PC-3 (cell line): ENCODE measurements at places on chromosomes 16 and 17. TPM values are rescaled to one million over a fixed set of nuclear protein-coding genes. Genes with fewer than 3 reads are reported as not detected.

Gene PCTP
- total RNA-seq: 15.4 and 17.6 TPM in 2 replicates

GRCh38 chr17:1229900-1230501, 40.2 kb upstream of the BHLHA9 start:
- H3K27ac ChIP-seq: no peak overlapping the region
- peaks cover 6% of the 10 kb centered on the region; the same call in 1 of the 2 replicates for H3K4me1 ChIP-seq
- no peak for DNase-seq

Gene HOXB5
- total RNA-seq: 0.40 and 0.95 TPM in 2 replicates

GRCh38 chr17:57671667-57672632, 73.1 kb downstream of the CCDC182 start:
- DNase-seq: peak; percentile 81
- H3K4me1 ChIP-seq: peaks cover 4% of the 10 kb centered on the region; the same call in 1 of the 2 replicates
- no peaks in the 10 kb centered on the region for H3K27me3 ChIP-seq

Gene MT1E
- total RNA-seq: not detected in 2 replicates

DNA sequence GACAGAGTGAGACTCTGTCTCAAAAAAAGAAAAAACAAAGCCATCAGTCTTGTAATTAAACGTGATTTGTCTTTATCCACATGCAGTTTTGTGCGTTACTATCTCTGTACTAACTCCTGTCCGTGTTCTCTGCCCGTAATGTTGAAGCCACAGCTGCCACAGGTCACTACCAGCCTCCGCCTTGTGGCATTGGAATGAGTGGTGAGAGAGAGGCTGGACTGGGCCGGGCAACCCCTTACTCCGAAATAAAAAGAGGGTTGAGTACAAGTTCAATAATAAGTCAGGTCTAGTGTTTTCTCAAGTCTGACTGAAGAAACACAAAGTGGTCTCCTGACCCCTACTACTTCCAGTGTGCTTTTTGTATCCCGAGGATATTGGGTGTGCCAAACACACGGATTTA, 5.4 kb downstream of the DNAJA3 start:
- no peak overlapping the region for H3K27ac ChIP-seq
- H3K36me3 ChIP-seq: peaks cover 28% of the 10 kb centered on the region
- H3K4me3 ChIP-seq: no peak overlapping the region
- no peaks in the 10 kb centered on the region for H3K27me3 ChIP-seq
- H3K4me1 ChIP-seq: peaks cover 14% of the 10 kb centered on the region; the same call in 1 of the 2 replicates

GRCh38 chr16:25633549-25633948, 58.2 kb upstream of the HS3ST4 start:
- no peaks in the 10 kb centered on the region for H3K4me1 ChIP-seq
- no peak overlapping the region for H3K4me3 ChIP-seq
- DNase-seq: peak; percentile 25
- H3K27ac ChIP-seq: no peak overlapping the region
- no peaks in the 10 kb centered on the region for H3K27me3 ChIP-seq

GRCh38 chr17:80851277-80851925, 140.2 kb upstream of the CHMP6 start:
- H3K27ac ChIP-seq: no peak overlapping the region
- DNase-seq: no peak
- H3K36me3 ChIP-seq: no peaks in the 10 kb centered on the region
- H3K27me3 ChIP-seq: no peaks in the 10 kb centered on the region
- H3K4me3 ChIP-seq: no peak overlapping the region

Gene SPAG7
- total RNA-seq: 44.1 and 48.4 TPM in 2 replicates

Gene MIEF2
- total RNA-seq: 16.6 and 17.5 TPM in 2 replicates

Gene CLDN7
- total RNA-seq: 147 and 180 TPM in 2 replicates

- peak; percentile 9 for DNase-seq
- no peaks in the 10 kb centered on the region for H3K27me3 ChIP-seq
- H3K36me3 ChIP-seq: no peaks in the 10 kb centered on the region
- peak overlapping the region; percentile 100 for H3K4me3 ChIP-seq
- peaks cover 13% of the 10 kb centered on the region; the same call in 1 of the 2 replicates for H3K4me1 ChIP-seq
Measured at GRCh38 chr16:71895679-71896365, 491 bp downstream of the IST1 start.

GRCh38 chr16:17770104-17770503, 299.3 kb upstream of the XYLT1 start:
- H3K4me3 ChIP-seq: no peak overlapping the region
- no peaks in the 10 kb centered on the region for H3K27me3 ChIP-seq
- DNase-seq: no peak
- no peak overlapping the region for H3K27ac ChIP-seq
- H3K4me1 ChIP-seq: no peaks in the 10 kb centered on the region

DNA sequence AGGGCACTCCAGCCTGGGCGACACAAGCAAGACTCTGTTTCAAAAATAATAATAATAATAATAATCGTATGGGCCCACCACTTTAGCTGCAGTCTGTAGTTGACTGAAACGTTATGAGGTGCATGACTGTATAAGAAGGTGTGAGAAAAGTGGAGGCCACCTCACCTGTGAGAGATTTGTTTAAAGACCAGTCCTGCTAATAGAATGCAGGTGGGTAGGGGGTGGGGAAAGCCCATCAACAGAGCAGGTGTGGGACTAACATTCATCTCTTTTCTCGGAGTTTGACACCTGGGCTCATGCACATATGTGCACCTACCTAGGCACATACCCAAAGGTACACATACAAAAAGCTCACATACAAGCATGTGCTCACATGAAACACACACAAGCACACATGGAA, 68.0 kb upstream of the TOB1 start:
- peaks cover 37% of the 10 kb centered on the region for H3K4me1 ChIP-seq
- no peak for DNase-seq
- no peaks in the 10 kb centered on the region for H3K27me3 ChIP-seq

Gene PYY
- total RNA-seq: not detected in 2 replicates

DNA sequence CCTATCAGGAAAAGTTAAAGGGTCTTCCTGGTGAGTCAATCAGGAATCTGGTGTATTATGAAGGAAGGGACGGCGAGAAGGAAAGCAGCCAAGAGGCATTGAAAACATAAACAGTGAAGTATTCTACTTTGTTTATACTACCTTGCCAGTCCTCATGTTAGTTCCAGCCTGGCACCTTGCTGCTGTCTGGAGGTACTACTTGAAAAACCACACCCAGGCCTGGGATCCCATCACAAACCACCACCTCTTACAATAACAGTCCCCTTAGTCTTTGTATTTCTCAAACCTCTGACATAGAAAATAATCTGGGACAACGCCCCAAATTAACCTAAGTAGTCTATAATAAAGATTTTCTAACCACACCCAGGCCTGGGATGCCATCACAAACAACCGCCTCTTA, 676.7 kb upstream of the SOX9 start:
- no peak overlapping the region for H3K27ac ChIP-seq
- no peak overlapping the region for H3K4me3 ChIP-seq
- H3K4me1 ChIP-seq: peaks cover 46% of the 10 kb centered on the region
- no peak for DNase-seq
- no peaks in the 10 kb centered on the region for H3K27me3 ChIP-seq

Gene DCAF7
- 46.5 and 55.5 TPM in 2 replicates for total RNA-seq

Gene CNTNAP4
- 0.17 TPM in 1 of 2 replicates, not detected in the other for total RNA-seq

GRCh38 chr17:14334276-14334840, 33.5 kb downstream of the HS3ST3B1 start:
- no peaks in the 10 kb centered on the region for H3K36me3 ChIP-seq
- no peak overlapping the region for H3K27ac ChIP-seq
- no peak overlapping the region for H3K4me3 ChIP-seq
- H3K27me3 ChIP-seq: peaks cover 50% of the 10 kb centered on the region

DNA sequence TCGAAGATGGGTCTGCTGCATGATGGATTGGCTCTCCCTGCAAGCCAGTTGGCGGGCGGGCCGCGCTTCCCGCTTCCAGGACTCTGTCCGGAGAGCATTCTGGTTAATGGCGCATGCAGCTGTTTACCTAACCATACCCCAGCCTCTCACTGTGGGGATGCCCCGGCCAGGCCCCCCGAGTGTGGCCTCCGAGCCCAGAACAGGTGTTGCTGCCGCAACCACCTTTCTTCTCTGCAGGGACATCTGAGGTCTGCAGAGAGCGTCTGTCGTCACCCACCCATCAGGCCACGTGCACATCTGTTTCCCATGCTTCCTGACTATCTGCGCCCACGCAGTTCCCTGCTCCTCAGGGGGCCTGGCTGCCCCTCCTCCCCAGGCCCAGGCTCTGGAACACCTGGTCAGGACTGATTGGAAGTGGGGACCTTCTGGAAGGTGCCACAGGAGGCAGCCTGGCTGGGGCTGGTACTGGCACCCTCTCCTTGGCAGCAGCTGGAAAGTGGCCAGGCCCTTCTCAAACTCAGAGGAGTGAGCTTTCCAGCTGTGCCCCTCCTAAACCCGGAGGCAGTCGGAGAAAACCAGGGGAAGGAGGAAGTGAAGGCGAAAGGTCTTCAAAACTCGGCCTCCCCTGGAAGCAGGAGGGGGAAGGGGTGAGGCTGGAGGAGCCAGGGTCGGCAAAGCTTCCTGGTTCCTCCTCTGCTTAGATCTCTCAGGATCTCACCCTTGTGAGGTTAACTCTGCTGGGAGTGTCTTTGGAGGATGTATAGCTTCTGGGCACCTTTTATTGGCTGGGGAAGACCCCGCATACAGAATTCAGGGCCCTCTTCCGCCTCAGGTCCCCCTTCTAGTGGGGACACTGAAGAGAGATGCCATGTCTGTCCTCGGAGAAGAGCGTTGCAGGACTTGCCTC, 64.5 kb upstream of the CIBAR2 start:
- no peaks in the 10 kb centered on the region for H3K27me3 ChIP-seq
- no peaks in the 10 kb centered on the region for H3K36me3 ChIP-seq
- DNase-seq: no peak

GRCh38 chr16:14211856-14212543, 140.9 kb downstream of the MRTFB start:
- peak; percentile 10 for DNase-seq
- no peak overlapping the region for H3K27ac ChIP-seq
- H3K4me3 ChIP-seq: no peak overlapping the region
- no peaks in the 10 kb centered on the region for H3K27me3 ChIP-seq
- no peaks in the 10 kb centered on the region for H3K36me3 ChIP-seq

Gene HSD17B1
- 0.86 and 1.5 TPM in 2 replicates for total RNA-seq

Gene CCL16
- total RNA-seq: not detected in 2 replicates

DNA sequence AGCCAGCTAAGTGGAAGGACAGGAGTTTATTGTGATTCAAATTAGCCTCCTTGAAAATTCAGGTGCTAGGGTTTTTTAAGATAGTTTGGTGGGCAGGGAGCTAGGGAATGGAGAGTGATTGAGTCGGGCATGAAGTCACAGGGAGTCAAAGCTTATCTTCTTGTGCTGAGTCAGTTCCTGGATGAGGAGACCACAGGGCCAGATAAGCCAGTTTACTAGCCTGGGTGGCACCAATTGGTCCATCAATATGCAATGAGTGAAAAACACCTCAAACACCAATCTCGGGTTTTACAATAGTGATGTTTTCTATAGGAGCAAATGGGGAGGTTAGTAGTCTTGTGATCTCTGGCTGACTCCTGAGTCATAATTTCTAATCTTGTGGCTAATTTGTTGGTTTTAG, 165.1 kb downstream of the ABCC12 start:
- H3K27ac ChIP-seq: no peak overlapping the region
- peaks cover 9% of the 10 kb centered on the region; the same call in 1 of the 2 replicates for H3K4me1 ChIP-seq
- DNase-seq: no peak
- H3K36me3 ChIP-seq: no peaks in the 10 kb centered on the region

Gene ALOX15B
- not detected in 2 replicates for total RNA-seq

DNA sequence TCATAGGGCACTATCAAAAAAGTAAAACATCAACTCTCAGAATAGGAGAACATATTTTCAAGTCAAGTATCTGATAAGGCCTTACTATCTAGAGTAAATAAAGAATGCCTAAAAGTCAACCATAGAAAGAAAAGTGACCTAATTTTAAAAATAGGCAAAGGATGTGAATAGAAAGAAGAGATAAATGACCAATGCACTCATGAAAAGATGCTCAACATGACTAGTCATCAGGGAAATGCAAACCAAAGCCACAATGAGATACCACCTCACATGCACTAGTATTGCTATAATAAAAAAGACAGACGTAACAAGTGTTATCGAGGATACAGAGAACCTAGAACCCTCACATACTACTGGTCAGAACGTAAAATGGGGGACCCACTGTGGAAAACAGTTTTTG, 90.8 kb downstream of the DYNLRB2 start:
- H3K4me1 ChIP-seq: no peaks in the 10 kb centered on the region
- H3K27me3 ChIP-seq: no peaks in the 10 kb centered on the region
- H3K27ac ChIP-seq: no peak overlapping the region
- no peak for DNase-seq
- no peaks in the 10 kb centered on the region for H3K36me3 ChIP-seq
- no peak overlapping the region for H3K4me3 ChIP-seq

Gene CACNG4
- total RNA-seq: 1.7 and 2.4 TPM in 2 replicates

- no peaks in the 10 kb centered on the region for H3K27me3 ChIP-seq
- H3K4me1 ChIP-seq: peaks cover 10% of the 10 kb centered on the region
- no peak overlapping the region for H3K27ac ChIP-seq
- H3K36me3 ChIP-seq: no peaks in the 10 kb centered on the region
- DNase-seq: no peak
Measured at GRCh38 chr16:89600427-89600826, 13.0 kb upstream of the DPEP1 start.

Gene AGRP
- total RNA-seq: not detected in 2 replicates

- no peaks in the 10 kb centered on the region for H3K36me3 ChIP-seq
- peaks cover 30% of the 10 kb centered on the region for H3K4me1 ChIP-seq
- no peak for DNase-seq
- H3K27ac ChIP-seq: no peak overlapping the region
- no peaks in the 10 kb centered on the region for H3K27me3 ChIP-seq
- H3K4me3 ChIP-seq: no peak overlapping the region
Measured at GRCh38 chr17:82219083-82219482, 6.4 kb upstream of the CCDC57 start.

- no peaks in the 10 kb centered on the region for H3K27me3 ChIP-seq
- H3K4me3 ChIP-seq: no peak overlapping the region
- H3K36me3 ChIP-seq: peaks cover 37% of the 10 kb centered on the region
- DNase-seq: no peak
- H3K27ac ChIP-seq: peak overlapping the region; percentile 80
- H3K4me1 ChIP-seq: peaks cover 38% of the 10 kb centered on the region
Measured at GRCh38 chr16:84976644-84977400, 34.5 kb downstream of the ZDHHC7 start.

DNA sequence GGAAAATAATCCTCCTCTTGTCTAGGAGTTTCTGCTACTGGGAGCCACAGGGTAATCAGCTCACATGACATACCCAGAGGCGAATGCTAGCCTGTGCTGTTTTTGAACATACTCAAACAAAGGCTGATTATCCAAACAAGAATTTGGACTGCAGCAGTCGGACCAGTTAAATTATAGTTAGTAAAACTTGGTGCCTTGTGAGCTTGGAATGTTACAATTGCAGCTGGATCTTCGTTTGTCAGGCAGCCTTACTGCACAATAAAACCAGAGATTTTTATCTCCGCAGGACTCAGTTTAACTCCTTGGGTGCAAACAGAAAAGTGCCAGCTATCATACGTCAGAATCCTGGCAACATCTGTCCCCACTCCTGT, 163.8 kb upstream of the TBX2 start:
- no peak for DNase-seq
- H3K36me3 ChIP-seq: no peaks in the 10 kb centered on the region
- no peak overlapping the region for H3K4me3 ChIP-seq
- H3K27ac ChIP-seq: no peak overlapping the region

Gene TBC1D3E
- total RNA-seq: not detected in 2 replicates
